Erythroblast (primary cell): ENCODE measurements at places on chromosomes 2 and 18.

GRCh38 chr2:188949046-188949818, 24.9 kb upstream of the COL3A1 start:
- DNase-seq, result no peak

DNA sequence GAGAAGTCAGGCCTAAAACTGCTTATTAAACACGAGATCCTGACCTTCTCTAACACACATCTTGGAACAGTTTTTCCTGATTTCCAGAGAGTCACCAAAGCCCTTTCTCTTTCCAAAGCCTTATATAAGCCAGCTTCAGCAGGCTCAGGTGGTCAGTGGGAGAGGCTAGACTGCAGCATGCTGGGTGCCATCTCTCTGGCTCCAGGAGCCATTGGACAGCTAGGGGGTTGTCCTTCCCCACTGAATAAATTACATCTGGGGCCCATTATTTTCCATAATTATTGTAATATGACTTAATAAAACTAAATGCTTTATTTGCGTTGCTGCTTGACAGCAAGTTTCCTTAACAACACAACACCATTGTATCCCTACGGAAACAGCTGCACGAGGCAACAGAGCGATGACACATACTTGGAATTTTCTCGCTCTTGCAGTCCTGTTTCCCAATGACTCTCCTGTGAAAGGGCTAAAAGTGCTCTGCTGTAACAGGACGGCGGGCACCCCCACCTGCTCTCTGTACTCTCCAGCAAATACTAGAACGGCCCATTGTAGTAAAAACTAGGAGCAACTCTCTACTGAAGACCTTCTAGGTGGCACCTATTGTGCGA, 160.6 kb downstream of the RNF144A start:
- no peak for DNase-seq

GRCh38 chr18:51135795-51136194, 61.7 kb downstream of the MEX3C start:
- no peak for DNase-seq

GRCh38 chr2:18483896-18484295, 76.6 kb downstream of the RDH14 start:
- DNase-seq, result no peak

GRCh38 chr2:5507367-5507766, 184.8 kb upstream of the SOX11 start:
- DNase-seq, result no peak

DNA sequence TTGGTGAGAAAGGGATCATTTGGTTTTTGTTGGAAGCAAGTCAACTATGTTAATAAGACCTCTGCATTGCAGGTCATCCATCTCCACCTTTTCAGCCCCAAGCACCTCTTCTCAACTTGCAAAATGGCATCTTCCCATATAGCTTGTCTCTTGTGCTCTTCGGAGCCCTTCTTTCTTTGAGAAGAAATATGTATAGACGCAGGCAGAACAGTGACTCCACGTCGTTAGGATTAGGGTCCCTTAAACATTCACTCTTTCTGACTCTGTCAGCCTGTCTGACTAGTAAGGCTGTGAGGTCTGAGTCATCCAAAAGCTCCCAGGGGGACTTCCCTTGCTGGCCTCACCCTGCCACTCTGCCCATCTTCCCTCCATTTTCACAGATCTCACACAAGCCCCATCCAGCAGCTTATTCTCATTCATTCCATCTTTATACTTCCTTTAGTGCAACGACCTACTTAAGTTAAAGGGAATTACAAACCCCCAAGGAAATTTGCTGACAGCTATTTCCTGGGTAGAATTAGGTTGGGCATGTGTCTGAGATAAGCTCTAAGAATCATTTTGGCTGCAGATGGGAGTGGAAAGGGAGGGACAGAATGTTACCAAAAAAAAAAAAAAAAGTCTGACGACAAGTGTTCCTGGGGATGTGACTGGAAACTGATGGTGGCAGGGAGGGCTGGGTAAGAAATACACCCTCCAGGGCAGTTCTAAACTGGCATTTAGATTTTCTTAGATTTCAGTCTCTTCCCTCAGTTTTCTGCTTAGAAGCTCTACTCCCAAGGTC, 37.7 kb upstream of the MEX3C start:
- no peak for DNase-seq

GRCh38 chr2:96144481-96145035, 682 bp downstream of the DUSP2 start:
- DNase-seq, result peak; percentile 44
